NCI-H1092 (cell line): ENCODE measurements at places on chromosomes 13 and 19.

- peak; percentile 40 for DNase-seq
Observed at GRCh38 chr13:43905435-43906031, 25.8 kb downstream of the LACC1 start.

DNA sequence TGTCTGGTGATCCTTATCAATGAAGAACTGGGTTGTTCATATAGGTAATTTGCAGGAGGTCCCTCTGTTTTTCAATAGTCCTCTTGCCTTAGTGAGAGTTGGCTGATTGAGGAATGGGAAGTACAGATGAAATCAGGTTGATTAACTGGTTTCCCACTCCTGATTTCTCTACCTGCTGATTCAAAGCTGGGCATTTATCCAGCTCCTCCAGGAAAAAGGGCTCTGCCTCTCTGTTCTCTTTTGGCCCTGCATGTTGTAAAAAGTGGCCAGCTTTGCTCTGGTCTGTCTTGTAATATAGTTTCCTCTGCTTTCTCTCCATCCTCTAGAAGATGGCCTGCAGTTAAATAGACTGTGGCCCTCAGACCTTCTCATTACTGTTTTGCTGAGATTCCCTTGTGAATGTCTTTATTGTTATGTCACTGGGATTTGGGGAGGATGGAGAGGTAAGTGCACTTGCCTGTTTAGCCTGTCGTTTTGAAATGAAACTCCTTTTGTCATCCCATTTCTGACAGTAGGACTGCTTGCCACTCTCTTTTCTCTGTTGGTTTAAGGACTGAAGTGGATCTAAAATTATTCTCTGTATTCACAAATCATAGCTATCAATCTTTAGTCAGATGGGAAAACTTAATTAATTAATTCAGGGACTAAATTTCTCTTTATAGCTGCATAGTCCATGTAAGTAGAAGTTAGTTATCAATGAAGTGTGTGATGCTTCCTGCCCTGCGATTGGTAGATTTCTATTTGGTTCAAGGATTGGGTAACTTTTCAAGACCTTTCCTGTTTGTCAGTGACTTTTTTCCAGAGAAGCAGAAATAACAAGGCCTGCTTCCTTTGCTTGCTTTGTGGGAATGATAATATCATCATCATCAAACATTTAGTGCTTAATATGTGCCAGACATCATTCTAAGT lies 28.5 kb downstream of the GARRE1 start:
- DNase-seq, result no peak

DNA sequence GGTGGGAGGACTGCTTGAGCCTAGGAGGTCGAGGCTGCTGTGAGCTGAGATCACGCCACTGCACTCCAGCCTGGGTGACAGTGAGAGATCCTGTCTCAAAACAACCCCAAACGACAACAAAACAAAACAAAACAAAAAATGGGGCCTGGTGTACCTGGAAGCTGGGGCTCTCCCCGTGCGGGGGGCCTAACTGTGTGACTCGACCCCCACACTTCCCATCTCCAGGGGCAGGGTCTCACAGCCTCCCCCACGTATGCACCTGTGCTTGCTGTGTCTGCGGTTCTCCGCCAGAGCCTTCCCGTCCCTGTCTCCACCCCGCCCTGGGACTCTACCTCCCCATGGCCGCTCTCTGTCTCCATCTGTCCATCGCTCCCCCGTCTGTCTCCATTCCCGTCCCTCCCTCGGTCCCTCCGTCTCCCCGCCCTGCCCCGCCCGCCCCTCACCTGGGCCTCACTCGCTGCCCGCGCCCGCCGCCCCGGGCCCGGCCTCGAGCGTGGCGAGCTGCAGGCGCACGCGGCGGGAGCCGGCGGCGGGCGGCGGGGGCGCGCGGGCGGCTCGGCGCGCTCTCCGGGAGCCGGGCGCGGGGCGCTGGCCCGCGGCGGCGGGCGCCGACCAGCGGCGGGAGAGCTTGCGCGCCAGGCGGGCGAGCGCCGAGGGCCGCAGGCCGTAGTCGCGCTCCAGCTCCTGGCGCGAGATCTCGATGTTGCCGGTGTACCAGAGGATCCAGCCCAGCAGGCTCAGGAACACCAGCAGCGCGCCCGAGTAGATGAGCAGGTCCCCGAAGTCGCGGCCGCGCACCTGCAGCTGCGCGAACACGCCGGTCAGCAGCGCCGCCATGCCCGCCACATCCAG lies 587 bp downstream of the TMEM238 start:
- DNase-seq, result peak; percentile 31

GRCh38 chr13:73368608-73369007 lies 309.8 kb downstream of the KLF5 start:
- no peak for DNase-seq

DNA sequence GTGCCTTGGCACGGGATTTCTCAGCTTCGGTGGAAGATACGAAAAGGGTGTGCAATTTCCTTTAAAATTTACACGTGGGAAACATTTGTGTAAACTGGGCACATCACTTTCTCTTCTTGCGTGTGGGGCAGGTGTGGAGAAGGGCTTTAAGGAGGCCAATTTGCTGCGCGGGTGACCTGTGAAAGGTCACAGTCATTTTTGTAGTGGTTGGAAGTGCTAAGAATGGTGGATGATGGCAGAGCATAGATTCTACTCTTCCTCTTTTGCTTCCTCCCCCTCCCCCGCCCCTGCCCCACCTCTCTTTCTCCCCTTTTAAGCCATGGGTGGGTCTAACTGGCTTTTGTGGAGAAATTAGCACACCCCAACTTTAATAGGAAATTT lies 7.2 kb downstream of the SLITRK5 start:
- DNase-seq, result no peak

DNA sequence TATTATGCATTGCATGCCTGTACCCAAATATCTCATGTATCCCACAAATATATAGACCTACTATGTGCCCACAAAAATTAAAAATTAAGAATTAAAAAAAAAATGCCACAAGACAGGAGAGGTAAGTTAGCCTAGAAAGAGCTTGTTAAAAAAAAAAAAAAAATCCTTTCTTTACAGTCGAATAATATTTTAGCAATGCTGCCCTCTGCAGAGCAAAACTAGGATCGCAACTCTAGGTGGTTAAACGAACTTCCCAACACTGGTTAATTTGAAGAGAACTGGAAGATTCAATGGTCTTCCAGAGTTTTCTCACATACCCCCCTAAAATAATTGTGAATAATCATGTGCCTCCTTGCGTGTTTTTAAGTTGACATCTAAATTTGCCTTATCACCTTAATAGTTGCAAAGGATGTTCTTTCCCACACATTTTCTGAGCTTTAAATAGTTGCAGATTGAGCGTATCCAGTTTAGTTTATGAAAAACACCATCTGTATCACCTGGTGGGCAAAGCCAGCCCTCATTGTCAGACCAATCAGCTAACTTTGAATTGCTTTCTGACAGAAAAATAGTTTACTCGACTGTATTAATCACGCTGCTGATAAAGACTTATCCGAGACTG lies 47.4 kb upstream of the RCBTB2 start:
- DNase-seq, result peak; percentile 36

- no peak for DNase-seq
Observed at GRCh38 chr13:27482983-27483382, 32.6 kb upstream of the MTIF3 start.

- no peak for DNase-seq
Observed at GRCh38 chr19:42291435-42291810, 10.5 kb upstream of the PRR19 start.

GRCh38 chr13:71291842-71292146 lies 575.2 kb downstream of the DACH1 start:
- DNase-seq, result no peak

DNA sequence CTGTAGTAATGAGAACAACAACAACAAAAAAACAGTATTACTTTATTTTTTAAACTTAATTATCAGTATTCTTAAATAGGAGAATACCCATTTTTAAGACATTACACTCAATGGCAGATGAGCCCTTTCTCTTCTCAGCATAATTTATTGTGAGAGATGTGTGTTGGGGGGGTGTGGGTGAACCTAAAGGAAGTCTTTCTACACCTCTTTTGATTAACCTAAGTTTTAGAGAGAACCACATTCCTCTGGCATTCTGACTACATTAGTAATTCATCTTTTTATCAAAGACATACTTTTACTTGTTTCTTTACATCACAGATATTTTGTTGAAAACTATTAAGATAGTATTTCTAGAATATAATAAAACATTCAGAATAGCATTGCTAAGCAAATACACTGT lies 890.9 kb downstream of the PCDH9 start:
- no peak for DNase-seq

- DNase-seq, result no peak
Observed at GRCh38 chr13:25847145-25847544, 204.7 kb downstream of the SHISA2 start.

GRCh38 chr19:56114051-56114777 lies 6.9 kb downstream of the ZNF787 start:
- no peak for DNase-seq

GRCh38 chr19:42290523-42291434 lies 11.2 kb upstream of the PRR19 start:
- no peak for DNase-seq

DNA sequence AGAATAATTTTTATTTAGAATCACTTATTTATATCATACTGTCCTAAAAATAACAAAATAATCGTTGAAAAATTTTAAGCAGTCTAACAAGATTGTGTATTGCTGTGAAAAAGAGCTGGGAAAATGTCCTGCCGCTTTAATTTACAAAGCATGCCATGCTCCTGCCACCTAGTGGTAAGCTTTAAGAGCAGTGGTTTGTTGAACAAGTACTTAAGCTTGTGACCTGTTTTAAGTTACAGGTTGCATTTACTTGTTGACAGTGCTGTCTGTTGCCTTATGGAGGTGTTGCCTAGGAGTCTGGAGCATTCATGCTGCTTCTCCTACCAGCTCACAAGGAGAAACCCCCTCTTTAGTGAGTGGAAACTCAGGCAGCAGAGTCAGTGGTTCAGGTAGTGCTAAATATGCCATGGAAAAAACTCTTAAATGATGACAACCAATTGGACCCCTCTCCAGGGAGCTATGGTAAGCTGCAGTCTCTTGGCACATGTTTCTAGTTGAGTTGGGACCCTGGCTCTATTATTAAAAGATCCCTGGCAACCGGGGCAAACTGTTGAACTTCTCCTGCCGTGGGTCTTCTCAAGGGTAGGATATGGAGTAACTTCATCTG lies 68.4 kb downstream of the SPATA13 start:
- peak; percentile 36 for DNase-seq

DNA sequence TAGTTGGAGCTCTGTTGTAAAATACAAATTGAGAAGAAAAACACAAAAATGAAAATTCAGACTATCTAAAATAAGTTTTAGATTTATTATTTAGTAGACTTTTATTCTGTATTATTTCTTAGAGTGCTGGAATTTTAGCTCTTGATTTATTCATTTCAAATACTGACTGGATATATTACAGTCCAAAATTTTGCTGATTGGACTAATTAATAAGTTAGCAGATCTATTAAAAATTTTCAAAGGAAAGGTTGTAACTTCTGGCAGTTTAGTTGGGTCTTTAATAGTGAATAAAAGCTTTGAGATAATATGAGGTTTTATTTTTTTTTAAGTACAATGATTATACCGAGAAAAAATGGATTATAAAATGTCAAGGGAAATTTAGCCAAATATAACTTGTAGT lies 1224.9 kb upstream of the SPRY2 start:
- DNase-seq, result no peak

DNA sequence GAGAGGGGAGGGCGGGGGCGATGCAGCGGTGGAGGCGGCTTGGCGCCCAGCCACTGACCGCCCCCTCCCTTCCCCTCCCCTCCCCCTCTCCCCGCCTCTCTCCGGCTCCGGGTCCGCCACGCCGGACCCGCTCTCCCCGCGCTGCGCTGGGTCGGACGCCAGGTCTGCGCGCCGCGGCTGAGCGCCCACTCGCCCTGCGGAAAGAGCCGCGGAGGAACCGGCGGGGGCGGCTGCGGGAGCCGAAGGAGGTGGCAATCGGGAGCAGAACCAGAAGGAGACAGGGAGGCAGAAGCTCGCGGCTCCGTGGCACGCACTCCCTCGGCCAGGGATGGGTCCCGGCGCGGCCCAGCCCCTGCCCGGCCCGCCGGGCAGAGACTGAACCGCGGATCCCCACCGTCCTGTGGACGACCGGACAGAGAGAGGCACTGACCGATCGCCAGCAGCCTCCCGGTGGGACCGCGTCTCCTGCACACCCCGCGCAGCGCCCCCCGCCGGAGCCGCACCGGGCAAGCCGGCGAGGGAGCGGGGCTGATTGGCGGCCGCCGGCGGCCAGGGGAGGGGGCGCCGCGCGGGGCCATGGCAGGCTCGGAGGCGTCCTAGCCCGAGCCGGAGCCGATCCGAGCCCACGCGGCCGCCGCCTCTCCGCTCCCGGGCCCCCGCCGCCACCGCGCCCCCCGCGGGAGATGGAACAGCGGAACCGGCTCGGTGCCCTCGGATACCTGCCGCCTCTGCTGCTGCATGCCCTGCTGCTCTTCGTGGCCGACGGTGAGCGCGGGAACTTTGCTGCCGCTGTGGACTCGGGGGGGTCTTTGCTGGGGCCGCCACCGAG lies at the start of gene VSTM2B:
VSTM2B (plus strand) TSS at position 94 of the 829 bp plus-strand sequence; CDS start at position 684, 590 bp downstream.
- DNase-seq, result no peak
